Smooth muscle cell of the brain vasculature (primary cell): ENCODE measurements at places on chromosomes 4 and X.

- no peak for DNase-seq
Observed at GRCh38 chr4:73378887-73379286, 25.2 kb upstream of the ALB start.

DNA sequence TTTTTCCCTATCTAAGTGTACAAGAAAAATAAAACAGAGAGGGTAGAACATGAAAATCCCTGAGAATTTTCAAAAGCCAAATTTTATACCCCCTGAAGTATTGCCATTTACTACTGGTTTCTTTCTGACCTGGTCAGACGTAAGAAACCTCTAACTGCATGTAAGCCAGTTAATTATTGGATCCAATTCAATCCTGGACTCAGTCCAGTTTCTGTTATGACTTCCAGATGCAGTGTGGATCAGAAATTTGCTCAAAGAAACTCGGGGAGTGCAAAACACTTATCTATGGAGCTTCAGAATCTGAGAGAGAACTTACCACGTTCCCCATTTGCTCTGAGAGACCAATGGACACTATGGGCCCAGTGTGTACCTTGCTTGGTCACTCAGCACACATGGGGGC is 383.5 kb downstream of the KLHL4 start:
- DNase-seq, result no peak

- DNase-seq, result no peak
Observed at GRCh38 chr4:24888475-24889344, 24.1 kb downstream of the CCDC149 start.

DNA sequence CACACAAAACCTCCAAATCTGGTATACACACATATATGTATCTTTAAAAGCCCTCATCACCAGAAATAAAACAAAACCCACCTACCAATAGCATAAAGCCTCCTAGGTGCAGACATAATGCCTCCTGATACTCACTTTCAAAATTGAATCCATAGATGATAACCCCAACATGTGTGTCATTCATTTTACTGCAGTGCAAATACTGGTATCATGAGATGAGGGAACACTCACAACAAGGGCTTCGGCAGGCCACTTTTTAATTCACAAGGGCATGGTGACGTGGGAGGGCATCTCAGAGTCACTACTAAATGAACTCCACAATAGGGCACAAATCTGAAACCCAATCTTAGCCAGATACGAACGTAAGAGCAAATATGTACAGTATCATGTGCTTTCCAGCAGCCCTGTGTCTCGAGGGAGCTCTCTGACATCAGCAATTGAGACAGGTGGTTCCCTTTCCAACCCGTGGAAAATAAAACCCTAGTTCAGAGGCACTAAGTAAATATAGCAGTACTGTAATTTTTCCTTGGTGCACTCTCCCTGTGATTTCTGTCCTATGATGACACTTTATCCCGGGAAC is 14.1 kb upstream of the PPARGC1A start:
- DNase-seq, result no peak

- DNase-seq, result no peak
Observed at GRCh38 chr4:11608992-11609391, 180.3 kb upstream of the HS3ST1 start.

- no peak for DNase-seq
Observed at GRCh38 chr4:30245140-30245539, 475.0 kb upstream of the PCDH7 start.

DNA sequence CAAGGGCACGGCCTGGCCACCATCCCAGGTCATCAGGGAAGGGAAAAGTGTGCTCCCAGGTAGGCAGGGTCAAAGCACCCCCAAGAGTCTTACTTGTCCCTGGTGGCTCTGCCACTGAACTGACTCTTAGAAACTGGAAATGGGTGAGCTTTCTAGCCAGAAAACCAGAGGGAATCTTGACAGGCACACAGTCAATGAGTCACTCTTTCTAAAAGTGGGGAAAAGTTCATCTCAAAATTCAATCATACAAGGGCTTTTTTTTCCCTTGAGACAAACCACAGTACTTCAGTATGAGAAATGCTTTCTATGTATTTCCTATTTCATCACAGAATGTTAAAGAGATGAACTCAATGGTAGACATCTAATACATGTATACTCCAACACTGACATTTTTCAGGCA is 12.5 kb downstream of the HPF1 start:
- DNase-seq, result no peak

GRCh38 chr4:183287677-183288076 is 32.4 kb downstream of the CLDN22 start:
- no peak for DNase-seq

- DNase-seq, result no peak
Observed at GRCh38 chr4:27017623-27018022, 157.0 kb downstream of the STIM2 start.

DNA sequence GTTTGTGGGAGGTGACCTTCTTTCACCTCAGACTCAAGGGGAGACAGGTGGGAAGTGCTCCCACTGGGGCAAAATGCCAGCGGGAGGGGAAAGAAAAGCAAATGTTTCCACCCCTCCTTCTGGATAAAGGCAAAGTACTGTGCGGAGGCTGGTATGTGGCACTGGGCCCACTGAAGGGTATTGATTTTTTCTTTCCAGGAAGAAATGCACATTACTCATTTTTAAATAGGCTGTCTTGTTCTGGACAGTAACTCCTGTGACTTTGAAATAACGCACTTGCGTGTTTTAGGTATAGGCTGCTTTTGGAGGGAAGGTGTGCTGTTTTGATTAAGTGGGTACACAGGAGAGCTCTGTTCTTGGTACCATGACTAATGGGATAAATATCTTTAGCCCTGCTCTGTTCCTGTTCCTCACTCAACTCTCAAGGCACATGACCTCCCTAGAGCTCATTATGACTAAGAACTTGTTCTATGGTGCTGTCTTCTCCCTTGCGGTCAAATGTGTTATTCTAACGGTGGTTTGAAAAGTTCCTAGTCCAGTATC is 40.7 kb upstream of the MBTPS2 start:
- DNase-seq, result peak; percentile 13

- DNase-seq, result no peak
Observed at GRCh38 chrX:30414144-30414543, 105.0 kb upstream of the NR0B1 start.

DNA sequence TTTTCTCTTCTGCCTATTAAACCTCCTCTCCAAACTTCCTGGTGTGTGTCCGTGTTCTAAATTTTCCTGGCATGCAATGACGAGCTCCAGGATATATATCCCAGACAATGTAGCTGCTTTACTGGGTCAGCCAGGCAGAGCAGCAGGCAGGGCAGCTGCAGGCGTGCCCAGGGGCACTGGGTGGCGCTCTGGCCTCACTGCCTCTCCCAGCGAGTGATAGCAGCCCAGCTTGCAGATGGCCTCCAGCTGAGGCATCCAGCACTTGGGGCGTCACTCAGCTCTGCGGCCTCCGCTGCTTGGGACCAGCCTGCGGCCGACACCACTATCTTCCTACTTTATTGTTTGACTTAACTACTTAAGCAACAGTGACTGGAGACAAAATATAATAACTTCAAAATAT is 23.0 kb upstream of the UBA6 start:
- no peak for DNase-seq

DNA sequence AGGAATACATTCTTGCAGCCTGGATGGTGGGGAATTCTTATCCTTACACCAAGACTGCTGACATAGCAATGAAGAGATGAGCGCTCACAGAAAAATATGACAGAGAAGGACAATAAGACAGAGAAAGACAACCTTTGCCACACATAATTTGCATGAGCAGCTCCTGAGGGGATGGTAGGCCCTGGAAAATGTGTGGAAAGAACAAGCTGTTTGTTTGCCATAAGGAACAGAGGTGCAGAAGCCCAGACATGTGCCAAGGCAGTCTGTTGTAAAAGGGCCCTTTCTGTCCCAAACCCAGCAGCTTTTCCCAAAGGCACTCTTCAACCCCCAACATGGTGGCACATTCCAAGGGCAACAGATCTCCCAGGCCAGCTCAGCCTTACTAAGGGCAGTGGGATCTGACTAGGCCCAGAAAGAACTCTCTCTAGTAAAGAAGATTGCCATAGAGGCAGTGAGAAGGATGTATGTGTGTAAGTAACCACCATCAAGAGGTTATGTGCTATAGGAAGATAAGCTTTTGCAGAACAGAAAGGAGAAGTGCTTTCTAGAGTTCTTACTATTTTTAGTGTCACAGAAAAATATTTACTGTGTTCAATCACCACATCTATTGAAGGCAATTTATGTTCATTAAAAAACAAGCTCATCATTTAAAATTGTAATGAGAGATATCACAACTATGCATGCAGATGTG is 287.0 kb upstream of the RASGEF1B start:
- DNase-seq, result no peak

GRCh38 chrX:37613933-37614332 is 42.5 kb downstream of the LANCL3 start:
- DNase-seq, result no peak

DNA sequence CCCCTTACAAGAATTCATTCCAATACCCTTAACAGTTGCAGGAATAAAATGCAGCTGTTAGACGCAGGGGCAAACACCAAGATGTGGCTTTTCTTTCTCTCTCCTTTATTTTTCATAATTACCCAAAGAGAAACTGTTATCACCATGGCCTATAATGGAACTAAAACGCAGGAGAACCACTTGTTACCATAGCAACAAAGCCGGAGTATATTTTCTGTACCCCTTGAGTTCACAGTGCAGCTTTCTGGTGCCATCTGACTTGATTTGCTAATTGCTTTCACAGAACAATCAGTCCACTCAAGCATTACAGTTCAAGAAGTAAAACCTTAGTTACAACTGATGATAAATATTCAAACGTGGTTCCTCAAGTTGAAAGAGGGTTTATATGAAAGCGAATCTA is 157.9 kb downstream of the AMELX start:
- no peak for DNase-seq

DNA sequence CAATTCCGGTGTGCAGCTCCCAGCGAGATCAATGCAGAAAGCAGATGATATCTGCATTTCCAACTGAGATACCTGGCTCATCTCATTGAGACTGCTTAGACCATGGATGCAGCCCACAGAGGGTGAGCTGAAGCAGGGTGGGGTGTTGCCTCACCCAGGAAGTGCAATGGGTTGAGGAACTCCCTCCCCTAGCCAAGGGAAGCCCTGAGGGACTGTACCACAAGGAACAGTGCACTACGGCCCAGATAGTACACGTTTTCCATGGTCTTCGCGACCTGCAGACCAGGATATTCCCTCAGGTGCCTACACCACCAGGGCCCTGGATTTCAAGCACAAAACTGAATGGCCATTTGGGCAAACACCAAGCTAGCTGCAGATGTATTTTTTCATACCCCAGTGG is 150.0 kb downstream of the TET2 start:
- no peak for DNase-seq
